ENCODE measurements at places on chromosomes 6 and 20.

- DNase-seq = peak; percentile 40
These were observed 2.7 kb upstream of the MYT1 start for GRCh38 chr20:64161356-64162238.

DNA sequence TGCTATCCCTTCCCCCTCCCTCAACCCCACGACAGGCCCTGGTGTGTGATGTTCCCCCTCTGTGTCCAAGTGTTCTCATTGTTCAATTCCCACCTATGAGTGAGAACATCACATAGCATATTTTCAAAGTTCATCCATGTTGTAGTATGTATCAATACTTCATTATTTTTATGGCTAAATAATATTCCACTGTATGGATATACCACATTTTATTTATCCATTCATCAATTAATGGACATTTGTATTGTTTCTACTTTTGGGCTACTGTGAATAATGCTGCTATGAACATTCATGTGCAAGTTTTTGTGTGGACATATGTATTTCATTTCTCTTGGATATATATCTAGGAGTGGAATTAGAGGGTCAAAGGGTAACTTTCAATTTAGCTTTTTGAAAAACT lies 58.7 kb upstream of the ARMC2 start:
- no peak for DNase-seq

- no peak for DNase-seq
These were observed 5.8 kb upstream of the IGF2R start for GRCh38 chr6:159963111-159963510.

GRCh38 chr6:2116496-2116895 lies 128.9 kb downstream of the GMDS start:
- no peak for DNase-seq

DNA sequence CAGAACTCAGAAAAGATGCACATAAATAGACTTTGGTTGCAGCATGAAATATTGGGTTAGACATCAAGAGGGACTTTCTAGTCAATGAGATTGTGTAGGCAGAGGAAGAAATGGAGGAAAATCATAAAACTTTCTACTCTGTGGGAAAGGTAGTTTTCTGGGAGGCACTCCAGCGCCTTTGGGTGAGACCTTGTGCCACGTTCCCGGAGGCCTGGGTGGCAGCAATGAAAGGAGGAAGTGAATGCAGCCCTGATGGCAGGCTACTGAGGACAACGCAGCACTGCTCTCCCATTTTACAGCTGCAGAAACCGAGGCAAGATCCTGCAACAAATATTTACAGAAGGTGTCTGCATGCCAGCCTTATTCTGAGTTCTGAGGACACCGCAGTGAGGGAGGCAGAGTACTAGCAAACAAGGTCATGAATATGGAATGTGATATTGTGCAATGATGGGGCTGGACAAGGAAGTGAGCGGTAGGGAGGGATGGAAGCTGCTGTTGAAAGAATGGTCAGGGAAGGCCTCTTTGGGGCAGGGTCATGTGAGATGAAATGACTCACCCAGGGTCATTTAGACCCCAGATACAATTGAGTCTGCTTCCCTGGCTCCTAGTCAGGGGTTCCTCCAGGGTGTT lies 159.1 kb downstream of the TFAP2C start:
- no peak for DNase-seq

DNA sequence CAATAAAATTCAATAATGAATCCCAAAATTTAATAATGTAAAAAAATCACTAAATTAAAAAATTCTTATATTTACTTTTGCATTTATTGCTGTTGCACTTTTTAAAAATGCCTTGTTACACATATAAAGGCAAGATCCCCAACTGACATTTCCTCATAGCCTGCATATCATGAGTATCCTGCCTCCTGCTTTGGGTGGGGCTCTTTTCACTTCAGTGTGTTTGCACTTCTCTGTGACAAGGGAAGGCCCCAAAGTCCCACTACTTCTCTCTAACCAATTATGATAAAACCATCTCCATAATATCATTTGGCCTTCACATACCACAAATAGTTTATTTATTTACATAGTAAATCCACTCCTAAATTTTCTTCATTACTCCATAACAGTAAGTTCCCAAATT lies 446.1 kb upstream of the MARCKS start:
- no peak for DNase-seq

DNA sequence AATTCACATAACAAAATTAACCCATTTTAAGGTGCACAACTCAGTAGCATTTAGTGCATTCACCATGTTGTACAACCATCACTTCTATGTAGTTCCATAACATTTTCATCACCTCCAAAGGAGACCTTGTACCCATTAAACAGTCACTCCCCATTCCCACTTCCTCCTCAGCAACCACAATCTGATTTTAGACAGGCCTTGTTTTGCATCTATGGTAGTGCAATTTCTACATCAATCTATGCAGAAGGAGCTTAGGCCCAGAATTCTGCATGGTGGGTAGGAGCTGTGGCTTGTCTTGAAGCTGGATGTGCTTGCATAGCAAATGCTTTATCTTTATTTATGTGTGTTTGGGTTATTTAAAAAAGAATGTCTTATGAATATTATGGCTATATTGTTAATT lies 13.5 kb upstream of the HLA-DQA1 start:
- DNase-seq = no peak

DNA sequence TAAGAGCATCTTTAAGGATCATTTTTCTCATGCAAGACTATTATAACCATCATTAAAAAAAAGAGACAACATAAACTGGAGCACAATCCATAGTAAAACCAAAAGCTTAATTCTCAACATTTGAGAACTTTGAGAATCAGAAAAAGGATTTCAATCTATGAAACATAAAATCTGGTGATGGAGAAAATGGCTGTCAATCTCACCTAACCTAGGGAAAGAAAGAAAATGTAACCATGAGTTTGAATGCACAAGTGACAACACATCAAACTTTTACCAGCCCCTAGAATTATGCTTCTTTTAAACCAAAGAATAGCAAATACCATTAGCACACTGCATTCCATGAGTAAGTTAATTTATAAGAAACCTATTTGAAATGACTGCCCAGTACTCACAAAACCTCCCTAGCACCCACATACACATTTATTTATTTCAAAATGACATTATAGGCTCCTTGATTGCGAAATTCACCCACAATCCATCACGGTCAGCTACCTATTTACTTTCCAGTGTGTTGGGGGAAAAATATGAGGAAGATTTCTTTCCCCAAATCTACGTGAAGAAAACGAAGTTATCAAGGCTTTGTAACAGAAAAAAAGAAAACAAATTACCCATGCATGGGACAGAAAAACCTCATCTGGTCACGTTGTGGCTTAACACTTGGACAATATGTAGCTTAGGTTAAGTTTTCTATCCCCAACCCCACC lies 828 bp downstream of the ASCC3 start:
- DNase-seq = no peak

DNA sequence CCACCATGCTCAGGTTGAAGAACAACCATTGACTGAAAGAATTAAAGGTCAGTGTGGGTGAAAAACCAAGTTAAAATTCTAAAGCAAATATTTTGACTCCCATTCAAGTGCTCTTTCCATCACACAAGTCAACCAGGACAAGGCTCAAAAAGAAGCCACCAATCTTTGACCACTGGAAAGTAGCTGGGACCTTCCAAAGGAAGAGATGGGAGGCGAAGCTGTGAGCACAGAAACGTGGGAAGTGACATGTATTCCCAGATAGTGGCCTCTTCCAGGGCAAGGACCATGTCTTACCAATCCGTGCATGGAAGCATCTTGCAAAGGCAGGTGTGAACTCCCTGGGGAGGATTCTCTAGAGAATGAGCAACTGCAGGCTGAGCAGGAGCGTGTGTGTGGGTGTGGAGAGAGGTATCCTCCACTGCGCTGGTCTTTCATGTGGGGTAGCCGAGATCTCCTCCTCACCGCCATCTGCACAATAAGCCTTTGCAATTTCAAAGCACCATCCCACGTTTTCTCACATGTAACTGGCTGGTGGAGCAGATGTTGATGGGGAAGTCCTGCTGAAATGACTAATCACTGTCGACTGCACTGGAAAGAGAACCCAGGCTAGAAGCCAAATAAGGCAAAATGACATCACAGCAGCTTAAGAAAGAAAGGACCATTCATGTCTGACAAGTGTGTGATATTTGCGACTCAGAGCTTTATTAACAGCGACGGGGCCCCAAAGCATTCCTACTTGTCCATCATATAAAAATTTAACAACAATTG lies 189.4 kb upstream of the RREB1 start:
- DNase-seq = peak; percentile 87

- no peak for DNase-seq
These were observed 10.5 kb downstream of the PLN start for GRCh38 chr6:118558464-118559217.

DNA sequence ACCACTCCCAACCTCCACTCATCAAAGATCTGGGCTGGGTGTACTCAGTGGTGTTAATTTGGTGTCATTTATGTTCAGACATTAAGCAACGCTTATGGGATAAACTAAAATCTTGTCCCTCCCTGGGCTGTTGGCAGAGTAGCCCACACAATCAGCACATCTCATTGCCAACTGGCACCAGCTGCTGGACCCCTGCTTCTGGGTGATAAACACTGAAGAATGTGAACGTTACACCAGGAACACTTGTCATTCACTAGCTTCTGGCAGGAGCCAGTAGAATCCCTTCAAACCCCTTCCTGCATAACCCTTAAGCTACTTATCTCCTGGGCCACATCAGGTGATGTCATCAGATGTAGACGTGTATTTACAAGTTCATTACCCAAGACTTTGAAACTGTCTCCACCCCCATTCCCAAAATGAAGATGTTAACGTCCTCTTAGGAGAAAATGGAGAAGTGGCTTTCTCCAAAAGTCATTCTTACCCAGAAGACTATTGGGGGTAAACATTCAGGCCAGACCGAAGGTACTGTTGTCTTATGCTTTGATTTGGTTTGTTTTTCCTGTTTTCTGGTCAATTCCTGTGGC lies 107.8 kb upstream of the CD93 start:
- no peak for DNase-seq

- no peak for DNase-seq
These were observed 87.9 kb downstream of the THBS2 start for GRCh38 chr6:169165561-169166300.

DNA sequence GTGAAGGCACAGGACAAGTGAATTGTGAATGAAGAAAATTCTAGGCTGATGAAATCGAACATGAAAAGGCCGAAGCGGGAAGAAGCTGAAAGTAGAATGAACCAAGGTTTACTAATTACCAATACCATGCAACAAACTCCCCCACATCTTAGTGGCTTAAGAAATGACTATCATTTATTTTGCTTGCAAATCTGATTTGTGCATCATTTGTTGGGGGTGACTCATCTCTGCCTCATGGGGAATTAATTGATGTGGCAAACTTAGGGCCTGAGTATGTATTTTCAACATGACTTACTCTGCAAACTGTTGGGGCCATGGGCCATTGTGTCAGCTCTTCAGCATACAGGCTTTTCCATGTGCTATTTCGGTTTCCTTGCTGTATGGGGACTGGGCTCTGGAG lies 26.8 kb downstream of the PPP1R14C start:
- DNase-seq = peak; percentile 43

GRCh38 chr6:112459758-112460304 lies 112.7 kb downstream of the RFPL4B start:
- no peak for DNase-seq

DNA sequence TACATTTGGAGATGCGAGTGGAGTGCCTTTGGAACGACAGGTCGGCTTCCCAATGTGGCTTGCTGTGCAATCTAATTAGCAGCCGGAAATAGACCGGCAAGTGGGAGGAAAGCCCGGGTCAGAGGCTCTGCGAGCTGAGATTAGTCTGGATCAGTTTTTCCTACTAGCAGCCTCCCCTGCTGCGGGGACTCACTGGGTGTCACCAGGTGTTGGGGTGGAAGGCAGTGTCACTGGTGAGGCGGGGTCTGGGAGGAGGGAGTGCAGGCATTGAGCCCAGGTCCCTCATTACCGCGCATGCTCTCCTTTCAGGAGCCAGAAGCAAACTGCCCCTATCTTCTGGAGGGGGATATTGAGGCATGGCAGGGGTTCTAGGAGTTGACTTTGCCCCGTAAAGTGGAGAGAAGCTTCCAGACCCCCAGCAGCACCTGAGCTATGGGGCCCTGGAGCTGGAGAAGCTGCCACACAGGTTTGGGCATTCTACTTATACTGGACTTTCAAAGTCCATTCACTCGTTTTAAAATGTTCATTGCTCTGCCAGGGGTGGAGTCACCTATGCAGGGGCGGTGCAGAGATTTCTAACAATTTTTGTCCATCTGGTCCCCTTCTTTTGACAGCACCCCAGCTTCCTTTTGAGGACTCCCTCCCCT lies 11.0 kb downstream of the SULF2 start:
- DNase-seq = no peak

- no peak for DNase-seq
These were observed 1.5 kb upstream of the PPDPF start for GRCh38 chr20:63518946-63519667.

DNA sequence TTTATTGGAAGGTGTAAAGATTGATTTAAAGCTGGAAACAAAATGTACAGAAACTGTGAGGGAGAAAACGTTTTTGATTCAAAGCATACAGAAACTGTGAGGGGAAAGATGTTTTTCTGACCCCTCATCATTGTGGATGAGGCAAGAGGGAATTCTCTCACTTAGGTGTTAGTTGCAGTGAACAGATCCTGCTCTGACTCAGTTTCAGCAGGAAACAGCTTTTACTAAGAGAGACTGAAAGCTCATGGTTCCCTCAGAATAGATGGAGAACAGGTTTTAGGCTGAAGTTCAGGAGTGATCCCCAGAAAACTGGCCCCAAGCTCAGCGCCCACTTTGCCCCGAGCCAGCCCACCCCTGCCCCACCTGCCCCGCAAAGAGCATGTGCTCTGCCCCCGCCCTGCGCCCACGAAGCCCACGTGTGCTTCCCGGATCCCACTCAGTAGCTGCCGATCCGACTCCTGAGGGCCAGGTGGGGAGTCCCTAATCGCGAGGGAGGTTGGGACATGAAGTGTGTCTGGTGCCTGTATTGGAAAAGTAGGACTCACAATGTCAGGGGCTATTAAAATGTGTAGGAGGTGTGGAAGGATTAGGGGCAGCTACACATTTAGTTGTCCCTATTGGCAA lies 41.2 kb downstream of the DUSP22 start:
- no peak for DNase-seq

DNA sequence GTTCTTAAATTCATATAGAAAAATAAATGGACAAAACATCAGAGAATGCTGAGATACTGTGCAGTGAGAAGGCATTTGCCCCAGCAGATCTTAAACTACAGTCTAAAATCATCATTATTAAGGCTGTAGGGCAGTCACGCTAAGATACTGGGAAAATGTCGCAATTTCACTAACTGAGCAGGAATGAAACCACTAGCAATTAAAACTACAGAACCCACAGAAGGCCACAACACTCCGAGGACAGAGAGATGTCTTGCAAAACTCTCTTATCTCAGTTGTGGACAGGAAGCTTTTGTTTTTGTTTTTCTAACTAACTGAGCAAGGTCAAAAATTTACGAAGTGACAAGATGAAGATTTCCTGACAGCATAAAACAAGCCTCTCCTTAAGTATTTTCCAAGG lies 18.2 kb downstream of the GNAS-AS1 start:
- no peak for DNase-seq

DNA sequence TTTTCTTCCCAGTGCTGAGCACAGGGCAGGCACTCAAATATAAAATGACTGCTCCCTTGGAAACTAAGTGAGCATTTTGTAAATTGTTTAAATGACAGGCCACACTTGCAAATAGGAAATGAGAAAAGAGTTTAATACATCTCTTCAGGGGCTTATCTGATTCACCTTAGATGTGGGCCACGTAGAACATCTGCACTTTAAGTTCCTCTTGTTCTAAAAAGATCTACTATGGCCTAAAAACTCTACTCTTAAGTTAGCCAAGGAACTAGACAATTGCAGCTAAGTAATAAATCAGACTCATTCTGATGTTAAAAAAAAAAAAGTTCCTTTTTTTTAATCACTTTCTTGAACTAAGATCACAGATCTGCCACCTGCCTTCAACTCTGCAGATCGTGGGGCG lies 126.3 kb downstream of the KIF16B start:
- DNase-seq = no peak
